ENCODE measurements at places on chromosomes 2 and 18. TPM values are rescaled to one million over a fixed set of nuclear protein-coding genes. Genes with fewer than 3 reads are reported as not detected.

Gene ZAP70
- 137 TPM for total RNA-seq

Gene RFX8
- 0.21 TPM for total RNA-seq

Gene GAREM2
- total RNA-seq = 1.0 TPM

Gene CERKL
- 0.21 TPM for total RNA-seq

Gene GREB1
- 0.10 TPM for total RNA-seq

Gene HAAO
- total RNA-seq = 3.9 TPM

Gene GPR45
- not detected for total RNA-seq

Gene RTKN
- total RNA-seq = 0.31 TPM

Gene DOCK10
- 176 TPM for total RNA-seq

Gene MAP3K19
- not detected for total RNA-seq

Gene SNORC
- under 0.01 TPM for total RNA-seq

Gene GGCX
- total RNA-seq = 11.0 TPM

Gene MZT2A
- 59.3 TPM for total RNA-seq

Gene HSBP1L1
- 18.6 TPM for total RNA-seq

Gene AKAIN1
- total RNA-seq = not detected
